CD4-positive, alpha-beta T cell (primary cell): ENCODE measurements at places on chromosomes 5 and 9.

- no peak for DNase-seq
These were observed 188.6 kb downstream of the CARTPT start for GRCh38 chr5:71907608-71908145.

- no peak for DNase-seq
These were observed 127.6 kb downstream of the EDIL3 start for GRCh38 chr5:84257061-84257460.

DNA sequence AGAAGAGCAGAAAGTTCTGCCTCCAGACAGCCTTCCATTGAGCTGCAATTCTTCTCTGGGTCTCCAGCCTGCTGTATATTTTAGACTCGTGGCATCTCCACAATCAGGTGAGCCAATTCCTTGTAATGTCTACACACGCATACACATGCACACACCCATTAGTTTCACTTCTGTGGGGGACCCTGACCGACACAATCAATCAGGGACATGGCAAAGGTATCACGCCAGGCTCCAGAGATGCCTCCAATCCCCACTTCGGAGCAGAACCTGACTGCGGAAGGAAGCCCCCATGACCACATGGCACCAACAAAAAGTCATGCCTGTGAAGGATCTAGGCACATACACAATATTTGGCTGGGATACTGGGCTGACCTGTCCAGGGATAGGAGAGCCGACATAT, 21.4 kb downstream of the SEMA4D start:
- DNase-seq: no peak

DNA sequence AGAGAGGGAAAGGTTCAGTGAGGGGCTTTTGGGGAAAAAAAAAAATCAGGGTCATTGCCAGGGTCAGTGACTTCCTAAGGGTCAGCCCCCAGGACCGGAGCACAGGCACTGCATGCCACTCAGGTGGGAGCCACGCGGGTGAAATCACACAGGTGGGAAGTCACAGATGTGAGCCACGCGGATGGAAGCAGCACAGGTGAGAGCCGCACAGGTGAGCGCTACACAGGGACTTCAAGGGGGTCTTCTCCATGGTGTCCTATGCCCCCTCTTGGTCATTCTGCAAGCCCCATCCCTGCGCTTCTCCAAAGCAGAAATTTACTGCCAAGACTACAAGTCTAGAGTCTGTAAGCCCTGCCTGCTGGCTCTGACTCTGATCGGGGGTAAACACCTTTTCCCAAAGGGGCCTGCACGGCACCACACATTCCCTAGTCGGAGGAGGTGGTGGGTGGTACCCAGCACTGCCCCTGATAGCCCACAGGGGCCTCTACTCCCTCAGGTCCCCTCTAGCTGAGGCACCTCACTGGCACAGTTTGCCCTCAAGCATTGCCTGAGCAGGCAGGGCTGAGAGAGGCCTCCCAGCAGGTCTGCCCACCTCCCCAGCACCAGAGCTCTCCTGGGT, 18.3 kb upstream of the OBP2B start:
- DNase-seq: no peak

DNA sequence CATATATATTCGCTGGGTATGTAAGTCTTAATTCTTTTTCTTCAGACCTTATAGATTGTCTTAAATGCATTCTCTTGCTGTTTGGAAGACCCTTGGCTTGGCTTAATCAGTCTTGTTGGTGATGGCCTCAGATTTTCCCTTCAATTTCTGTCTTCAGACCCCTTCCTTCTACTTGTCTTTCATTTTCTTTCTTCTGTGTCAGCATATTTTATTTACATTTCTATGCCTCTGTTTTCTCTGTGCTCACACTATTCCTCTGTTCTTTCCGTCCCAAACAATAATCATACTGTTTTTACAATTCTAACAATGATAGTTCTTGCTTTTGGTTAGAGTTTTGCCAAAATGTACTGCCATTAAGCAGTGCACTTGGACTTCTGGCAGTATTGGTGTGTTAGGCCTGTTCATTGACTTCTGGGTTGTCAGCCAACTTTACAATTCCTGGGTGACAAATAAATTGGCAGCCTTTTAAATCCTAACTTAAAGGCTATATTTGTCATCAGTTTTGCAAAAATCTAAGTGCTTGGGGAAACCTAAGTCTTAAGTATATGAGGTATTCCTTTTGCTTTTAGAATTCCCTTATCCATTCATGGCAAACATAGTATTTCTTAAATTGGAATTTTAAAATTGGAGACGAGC, 8.0 kb downstream of the SRFBP1 start:
- no peak for DNase-seq

GRCh38 chr5:179284751-179285631, 60.3 kb downstream of the ADAMTS2 start:
- no peak for DNase-seq

- DNase-seq: no peak
These were observed 9.6 kb downstream of the MTMR12 start for GRCh38 chr5:32302835-32303754.

- DNase-seq: no peak
These were observed 590.9 kb upstream of the ZNF608 start for GRCh38 chr5:125337294-125337693.

DNA sequence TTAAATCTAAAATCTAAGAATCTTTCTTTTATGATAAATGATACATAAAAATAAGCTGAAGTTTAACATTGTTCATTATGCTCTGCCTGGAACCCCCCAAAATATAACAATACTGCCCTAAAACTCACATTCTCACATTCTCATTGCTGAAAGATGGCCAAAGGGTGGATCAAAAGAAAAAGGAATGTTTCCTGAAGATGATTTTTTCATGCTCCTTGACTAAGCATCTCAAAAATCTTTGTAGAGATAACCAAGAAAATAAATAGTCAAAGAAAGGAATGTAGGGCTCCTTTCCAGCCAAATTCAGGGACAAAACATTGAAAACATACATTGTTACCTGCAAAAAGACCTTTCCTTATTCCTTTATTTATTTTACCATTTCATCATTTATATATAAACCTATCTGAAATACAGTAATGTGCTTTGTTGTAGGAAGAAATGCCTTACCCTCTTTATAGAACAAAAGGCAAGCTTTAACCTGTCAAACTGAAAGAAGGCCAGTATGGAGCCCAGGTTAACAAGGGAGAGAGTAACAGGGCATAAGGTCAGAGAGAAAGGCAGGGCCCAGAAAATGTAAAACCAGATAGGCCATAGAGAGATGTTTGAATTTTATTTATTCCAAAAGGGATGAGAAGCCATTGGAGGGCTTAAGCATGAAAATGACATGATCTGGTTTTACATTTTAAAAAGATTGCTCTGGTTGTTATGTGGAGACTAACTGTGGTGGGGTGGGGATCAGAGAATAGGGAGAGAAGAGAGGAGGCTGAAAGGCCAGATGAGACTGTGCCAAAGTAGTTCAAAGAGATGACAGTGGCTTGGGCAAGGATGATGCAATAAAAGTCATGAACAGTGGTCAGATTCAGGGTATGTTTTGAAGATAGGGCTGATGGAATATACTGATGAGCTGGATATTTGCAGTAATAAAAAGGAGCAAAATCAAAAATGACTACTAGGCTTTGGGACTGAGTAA, 37.3 kb upstream of the CDK5RAP2 start:
- DNase-seq: no peak

DNA sequence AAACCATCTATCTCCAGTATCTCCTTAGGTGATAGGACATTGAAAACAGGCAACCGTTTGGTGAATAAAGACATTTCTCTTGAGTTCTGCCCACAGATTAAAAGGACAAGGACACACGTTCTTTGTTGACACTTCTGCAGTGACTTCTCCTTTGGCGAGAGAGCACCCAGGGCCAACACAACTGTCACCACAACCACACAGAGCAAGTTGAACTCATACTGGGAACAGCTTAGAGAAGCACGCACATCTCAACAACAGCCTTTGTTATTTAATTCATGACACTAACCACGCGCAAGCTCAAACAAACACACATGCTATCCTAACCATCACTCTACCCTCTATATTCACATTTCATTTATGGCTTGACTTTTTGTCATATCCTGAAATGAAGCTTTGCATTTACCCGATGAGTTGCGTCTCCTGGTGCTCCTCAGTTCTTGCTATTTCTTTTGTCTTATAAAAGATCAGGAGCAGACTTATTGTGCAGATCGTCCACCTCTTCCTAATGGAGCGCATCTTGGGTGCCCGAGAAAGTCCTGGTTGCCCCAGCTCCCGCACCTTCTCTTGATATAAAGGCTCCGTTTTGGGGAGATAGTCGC, 543 bp downstream of the ST8SIA4 start:
- peak; percentile 25 for DNase-seq

DNA sequence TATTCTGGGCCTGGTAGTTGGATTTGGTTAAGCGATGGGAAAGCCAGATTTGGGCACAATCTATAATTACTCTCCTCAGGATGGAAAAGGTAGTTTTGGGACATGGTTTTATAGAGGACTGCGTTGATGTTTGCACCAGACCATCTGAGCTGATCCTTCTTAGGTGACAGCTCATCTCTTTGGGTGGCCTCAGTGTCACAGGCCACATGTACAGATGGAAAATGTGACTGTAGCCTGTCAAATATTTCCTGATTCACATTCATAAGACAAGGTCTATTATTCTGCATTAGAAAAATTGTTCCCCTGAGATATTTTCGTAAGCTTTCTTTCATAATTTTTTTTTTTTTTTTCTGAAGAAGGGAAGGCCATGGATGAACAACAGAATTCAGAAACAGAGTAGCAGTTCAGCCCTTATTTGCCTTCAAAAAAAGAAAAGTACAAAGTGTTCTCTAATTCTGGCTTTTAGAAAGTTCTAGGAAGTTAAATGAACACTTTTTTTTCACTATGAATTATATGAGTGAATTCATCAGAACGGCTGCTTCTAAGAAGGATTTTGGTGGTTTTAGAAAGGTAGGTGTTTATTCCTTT, 81.0 kb downstream of the NNT start:
- DNase-seq: no peak

GRCh38 chr5:33794550-33795181, 97.1 kb downstream of the ADAMTS12 start:
- no peak for DNase-seq

DNA sequence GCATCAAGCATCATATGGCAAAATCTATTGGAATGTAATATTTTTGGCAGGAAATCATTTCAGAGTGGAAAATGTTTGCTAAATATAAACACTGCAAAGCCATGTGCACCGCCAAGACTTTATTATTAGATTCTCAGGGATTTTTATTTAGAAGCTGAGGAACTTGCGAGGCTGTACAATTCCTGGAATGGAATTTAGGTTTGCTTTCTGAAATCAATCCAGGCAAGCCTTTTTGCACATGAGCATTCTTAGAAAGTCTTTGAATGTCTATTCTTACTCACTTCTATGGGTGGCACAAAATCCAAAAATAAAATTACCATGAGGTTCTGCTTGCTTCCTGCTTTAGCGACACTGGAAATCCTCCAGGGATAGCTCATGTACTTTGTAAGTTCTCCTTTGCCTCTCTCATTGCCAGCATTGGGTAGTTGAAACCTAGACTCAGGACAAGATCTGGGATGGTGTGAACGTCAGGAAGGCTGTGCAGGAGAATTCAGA, 71.5 kb upstream of the PALM2AKAP2 start:
- DNase-seq: no peak

- DNase-seq: no peak
These were observed 152.9 kb upstream of the SLC28A3 start for GRCh38 chr9:84493284-84493947.

DNA sequence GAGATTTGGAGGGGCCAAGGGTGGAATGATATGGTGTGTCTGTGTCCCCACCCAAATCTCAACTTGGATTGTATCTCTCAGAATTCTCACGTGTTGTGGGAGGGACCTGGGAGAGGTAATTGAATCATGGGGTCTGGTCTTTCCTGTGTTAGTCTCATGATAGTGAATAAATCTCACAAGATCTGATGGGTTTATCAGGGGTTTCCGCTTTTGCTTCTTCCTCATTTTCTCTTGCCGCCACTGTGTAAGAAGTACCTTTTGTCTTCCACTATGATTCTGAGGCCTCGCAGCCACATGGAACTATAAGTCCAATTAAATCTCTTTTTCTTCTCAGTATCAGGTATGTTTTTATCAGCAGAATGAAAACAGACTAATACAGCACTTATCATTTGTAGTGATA, 29.5 kb upstream of the SPIN1 start:
- DNase-seq: no peak

DNA sequence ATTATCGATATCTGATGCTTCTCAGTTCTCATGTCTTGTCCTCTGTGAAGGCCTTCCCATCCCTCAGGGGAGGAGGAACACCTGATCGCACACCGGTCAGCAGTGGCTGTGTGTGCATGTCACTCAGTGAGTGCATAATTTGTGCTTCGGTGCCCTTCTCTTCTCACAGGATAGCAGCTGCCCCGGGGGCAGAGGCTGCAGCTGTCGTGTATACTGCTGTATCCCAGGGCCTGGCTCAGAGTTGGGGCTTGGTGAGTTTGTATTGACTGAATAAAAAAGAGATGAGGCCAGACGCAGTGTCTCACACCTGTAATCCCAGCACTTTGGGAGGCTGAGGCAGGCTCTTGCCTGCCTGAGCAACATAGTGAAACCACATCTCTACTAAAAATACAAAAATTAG, 49.7 kb upstream of the NCS1 start:
- no peak for DNase-seq

DNA sequence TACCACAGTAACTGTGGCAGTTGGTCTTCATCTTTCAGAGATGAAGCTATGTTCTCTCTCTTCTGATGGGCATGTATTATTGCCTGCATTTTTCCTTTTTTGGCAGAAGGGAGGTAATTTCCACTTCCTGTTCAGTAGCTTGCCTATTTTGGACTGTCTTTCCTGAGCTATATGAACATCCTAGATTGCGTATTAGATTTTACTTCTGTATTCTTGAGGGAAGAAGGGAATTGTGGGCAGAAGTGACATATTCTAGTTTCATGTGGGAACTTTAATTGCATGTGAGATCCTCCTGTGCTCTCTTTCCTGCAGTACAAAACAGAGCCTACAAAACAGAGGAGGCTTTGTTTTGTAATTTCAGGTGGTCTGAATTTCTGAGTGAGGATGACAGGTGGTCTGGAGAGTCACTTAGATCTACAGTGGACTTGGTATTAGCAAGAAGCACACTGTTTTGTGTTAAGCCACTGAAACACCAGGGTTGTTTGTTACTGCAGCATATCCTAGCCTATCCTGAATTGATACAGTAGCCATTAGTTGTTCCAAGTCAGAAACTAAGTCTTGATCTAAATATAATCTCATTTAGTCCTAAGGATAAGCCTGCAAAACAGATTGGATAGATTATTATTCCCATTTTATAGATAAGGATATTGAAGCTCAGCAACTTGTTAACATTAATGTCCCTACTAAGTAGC, 68.1 kb downstream of the AOPEP start:
- DNase-seq: no peak
